ENCODE measurements at places on chromosomes 6 and 20.

DNA sequence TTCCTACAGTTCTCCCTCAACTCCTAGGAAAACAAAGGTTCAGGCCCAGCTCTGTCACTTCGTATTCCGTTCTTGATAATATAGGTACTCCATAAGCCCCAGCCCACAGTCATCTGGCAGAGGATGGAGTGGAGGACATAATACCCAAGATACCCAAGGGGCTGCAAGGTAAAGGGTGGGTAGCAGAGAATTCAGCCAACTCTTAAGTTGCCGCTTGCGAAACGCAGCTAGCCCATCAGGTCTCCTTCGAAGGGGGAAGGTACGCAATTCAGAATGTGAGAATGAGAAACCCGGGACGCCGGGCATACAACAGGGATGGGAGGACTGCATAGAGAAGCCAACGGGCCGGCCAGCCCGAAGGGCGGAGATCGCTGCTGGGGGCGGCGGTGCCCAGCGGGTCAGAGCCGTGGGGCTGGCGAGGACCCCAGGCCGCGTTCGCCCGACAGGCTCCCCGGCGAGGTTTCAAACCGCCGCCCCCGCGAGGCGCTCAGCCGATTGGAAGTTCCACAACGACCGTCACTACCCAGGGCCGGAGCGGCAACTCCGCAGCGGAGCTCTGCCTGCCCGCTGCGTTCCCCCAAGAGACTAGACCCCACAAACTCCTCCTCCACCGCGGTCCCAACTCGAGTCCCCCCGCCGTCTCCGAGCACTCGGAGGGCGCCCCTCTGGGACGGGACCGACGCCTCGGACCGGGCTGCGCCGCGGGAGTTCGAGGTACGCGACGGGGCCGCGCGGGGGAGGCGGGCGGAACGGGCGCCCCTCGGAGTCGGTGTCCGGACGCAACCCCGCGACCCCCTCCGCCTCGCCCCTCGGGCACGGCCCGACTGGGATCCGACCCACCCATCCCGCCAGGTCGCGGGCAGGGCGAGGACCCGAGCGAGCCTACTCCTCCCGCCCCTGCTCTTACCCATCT lies 911 bp downstream of the CDK19 start:
- peak; percentile 24 for DNase-seq

DNA sequence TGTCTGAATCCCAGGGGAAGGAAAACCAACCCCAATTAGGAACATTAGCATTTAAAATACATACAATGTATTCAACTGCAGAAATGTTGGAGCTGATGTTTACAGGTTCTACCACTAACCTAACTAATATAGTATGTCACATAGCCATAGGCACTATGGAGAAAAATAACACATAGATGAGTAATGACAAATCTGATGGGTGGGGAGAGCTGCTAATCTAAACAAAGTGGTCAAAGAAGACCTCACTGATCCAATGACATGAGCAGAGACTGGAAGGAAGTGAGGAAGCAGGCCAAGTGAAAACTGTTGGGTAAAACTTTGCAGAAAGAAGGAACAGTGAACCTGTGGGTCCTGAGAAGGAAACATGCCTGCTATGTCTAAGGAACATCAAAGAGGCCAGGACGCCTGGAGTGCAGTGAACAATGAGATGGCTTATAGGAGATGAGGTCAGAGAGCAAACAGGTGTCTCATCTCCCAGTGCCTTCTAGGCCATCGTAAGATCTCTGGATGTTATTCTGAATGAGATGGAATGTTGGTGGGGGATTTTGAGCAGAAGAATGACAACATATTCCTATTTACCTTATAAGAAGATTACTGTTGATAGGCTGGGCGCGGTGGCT lies 135.7 kb downstream of the ALDH8A1 start:
- no peak for DNase-seq

GRCh38 chr6:154474648-154475428 lies 35.6 kb downstream of the CNKSR3 start:
- DNase-seq = no peak

DNA sequence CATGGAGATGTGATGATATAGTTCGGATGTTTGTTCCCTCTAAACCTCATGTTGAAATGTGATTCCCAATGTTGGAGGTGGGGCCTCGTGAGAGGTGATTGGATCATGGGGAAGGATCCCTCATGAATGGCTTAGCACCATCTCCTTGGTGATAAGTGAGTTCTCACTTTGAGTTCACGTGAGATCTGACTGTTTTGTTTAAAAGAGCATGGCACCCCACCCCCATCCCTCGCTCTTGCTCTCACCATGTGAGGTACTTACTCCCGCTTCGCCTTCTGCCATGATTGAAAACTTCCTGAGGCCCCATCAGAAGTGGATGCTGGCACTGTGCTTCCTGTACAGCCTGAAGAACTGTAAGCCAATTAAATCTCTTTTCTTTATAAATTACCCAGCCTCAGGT lies 10.9 kb downstream of the SLC32A1 start:
- no peak for DNase-seq

DNA sequence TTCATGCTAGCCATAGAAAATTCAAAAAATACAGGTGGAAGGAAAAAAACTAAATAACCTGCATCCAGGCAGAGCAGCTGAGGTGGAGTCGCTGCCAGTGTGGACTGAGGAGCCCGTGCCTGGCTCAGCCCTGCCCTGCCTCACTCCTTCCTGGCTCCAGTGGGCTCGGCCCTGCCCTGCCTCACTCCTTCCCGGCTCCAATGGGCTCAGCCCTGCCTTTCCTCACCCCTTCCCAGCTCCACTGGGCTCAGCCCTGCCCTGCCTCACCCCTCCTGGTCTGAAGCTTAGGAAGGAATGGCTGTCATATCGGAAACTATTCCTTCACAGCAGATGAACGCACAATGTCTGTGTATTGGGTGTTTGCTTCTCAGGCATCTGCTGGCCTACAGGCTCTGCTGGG lies 142.1 kb downstream of the SMOC2 start:
- DNase-seq = no peak

GRCh38 chr6:29953001-29953441 lies 10.7 kb downstream of the HLA-A start:
- no peak for DNase-seq
